ENCODE measurements at places on chromosomes 3 and 15.

DNA sequence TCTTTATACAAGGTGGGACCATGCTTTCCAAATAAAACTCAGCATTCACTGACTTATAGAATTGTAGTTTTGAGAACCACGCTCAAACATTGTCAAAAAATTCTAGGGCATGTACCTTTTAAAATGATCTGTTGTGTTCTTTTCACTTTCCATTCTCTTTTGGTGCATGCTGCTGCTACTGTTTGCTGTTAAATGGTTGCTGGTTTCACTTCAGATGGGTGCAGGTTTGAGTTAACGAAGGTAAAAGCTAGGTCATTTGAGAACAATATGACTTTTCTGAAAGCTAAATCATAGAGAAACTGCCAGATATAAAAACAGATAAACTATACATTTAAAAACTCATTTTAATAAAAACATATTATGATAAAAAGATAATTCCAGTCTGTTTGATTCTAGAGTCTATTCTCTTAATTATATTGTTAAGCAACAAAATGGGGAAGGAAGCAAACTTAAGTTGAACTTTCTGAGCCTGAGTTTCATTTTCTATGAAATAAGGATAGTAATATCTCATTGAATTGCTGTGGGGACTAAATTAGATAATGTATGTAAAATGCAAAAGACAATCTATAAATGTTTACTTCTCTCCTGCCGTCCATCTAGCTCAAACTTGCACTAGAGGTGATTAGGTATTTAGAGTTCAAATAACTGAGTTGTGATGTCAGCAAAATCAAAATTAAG is 82.4 kb downstream of the OXSM start:
- no peak for DNase-seq

DNA sequence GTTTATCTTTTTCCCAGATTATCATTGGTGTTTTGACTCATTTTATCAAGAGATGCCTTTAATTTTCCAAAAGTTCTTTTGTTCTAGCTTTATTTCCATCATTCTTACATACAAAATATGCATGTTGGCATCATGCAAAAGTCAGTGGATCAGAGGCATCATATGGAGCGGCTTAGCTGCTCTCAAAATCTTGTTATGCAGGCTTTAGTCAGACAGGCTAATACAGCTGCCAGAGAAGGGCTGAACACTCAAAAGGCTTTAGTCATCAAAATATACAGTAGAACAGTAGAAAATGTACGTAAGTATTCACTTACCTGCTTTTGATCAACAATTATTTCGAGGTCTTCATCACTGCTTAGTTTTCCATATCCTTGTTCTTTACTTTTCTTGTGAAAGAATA is 65.5 kb downstream of the PEX5L start:
- no peak for DNase-seq

DNA sequence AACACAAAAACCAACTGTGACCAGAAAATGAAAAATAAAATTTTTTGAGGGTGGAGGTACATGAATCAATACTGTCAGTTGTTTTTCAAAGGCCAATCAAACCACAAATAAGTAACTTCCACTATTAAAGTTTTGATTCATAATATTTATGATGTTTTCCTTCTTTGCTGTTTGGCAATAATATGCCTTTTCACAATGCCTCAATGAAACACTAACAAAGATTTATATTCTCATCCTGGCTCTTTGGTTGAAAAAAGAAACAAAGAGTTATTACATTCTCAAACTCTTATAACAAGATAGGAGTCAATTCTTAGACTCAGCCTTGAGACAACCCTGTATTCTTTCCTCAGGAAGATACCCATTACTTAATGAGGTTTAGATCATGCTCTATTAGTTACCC is 63.1 kb downstream of the C3orf70 start:
- no peak for DNase-seq

- DNase-seq: no peak
These were observed 21.8 kb downstream of the PCOLCE2 start for GRCh38 chr3:142866841-142867631.

DNA sequence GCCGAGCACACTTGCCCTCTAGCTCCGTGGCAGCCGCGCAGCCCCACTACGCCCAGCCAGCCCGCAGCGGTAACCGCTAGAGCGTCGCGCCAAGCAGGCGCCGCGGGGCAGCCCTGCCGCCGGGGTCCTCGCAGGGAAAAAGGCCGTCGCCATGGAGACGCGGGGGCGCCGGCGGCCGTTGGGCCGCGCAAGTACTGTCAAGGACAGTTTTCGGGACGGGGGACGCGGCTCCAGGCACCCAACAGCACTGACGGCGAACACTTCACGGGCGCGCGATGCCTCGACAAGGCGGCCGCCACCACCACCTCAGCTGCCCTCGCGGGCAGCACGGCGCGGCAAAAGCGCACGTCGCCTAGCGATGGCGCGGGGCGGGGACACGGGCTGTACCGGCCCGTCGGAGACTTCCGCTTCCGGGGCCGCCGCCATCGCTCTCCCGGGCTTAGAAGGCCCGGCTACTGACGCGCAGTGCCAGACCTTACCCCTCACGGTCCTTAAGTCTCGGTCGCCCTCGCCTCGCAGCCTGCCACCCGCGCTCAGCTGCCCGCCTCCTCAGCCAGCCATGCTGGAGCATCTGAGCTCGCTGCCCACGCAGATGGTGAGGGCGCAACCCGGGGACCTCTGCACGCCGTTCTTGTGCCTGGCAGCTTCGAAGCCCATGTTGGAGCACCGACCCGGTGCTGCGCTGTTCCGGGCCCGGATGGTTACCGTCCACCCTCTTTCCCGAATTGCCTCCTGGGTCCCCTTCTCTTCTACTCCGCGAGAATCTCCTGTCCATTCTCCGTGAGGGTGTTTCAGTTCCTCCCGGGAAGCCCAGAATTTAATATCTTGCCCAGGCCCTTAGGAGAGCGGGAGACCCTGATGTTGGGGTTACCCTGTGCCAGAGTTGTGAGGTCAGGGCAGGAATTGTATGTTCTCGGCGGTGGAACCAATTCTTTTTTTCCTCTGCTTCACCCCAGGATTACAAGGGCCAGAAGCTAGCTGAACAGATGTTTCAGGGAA is at the start of the genes GLT8D1 and SPCS1:
GLT8D1 (minus strand) TSS at position 104 of the 999 bp plus-strand sequence. CDS start 5,331 bp downstream, outside the sequence.
SPCS1 (plus strand) TSS at position 419 of the 999 bp plus-strand sequence; CDS start at position 560, 141 bp downstream.
- DNase-seq: peak; percentile 82

DNA sequence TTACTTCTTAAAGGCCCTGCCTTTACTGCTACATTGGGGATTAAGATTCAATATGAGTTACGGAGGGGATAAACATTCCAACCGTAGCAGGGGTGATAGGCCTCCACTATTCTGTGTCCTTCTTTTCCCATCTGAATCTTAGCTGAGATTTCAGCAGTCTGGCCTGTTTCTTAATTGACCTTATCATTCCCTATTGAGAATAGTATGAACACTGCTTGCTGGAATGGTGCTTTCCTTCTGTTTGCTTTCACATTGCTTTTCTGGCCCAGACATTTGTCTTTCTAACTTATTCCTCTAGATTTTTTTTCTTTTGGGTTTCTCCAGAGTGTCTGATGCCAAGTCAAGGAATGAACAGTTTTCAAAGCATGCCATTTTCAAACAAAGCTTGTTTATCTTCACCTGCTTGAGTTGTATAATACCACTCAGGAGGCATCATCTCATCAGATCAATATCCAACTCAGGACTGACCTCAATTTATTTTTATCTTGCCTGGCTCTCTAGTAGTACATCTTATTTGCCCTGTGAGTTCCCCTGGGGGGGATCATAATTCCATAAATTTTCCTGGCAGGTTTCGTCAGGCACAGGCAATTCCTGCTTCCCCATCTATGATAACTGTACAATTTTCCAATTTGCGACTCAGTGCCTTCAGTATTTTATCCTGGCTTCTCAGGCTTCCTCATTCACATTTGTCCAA is 161.1 kb upstream of the STT3B start:
- no peak for DNase-seq

DNA sequence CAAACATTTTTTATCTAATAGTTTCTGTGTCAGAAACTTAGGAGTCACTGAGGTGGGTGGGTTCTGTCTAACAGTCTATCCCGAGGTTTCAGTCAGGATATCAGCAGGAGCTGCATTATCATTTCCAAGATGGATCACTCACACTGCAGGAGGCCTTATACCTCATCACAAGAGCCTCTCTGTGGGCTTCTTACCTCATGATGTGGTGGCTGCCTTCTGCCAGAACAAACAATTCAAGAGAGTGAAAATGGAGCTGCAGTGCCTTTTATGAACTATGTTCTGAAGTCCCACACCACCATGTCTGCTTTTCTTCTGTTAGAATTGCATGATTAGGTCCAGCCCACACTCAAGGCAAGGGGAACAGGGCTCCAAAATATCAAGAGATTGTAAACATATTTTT is 27.9 kb downstream of the RFX7 start:
- no peak for DNase-seq

- DNase-seq: no peak
These were observed 1178.7 kb downstream of the ROBO1 start for GRCh38 chr3:78588906-78589621.

- DNase-seq: no peak
These were observed 26.2 kb downstream of the RBPMS2 start for GRCh38 chr15:64749167-64749566.

GRCh38 chr3:73056014-73056844 is 5.2 kb upstream of the EBLN2 start:
- no peak for DNase-seq

GRCh38 chr3:185200639-185201038 is 47.8 kb upstream of the C3orf70 start:
- DNase-seq: no peak

- no peak for DNase-seq
These were observed 235.6 kb downstream of the EDEM1 start for GRCh38 chr3:5423076-5423475.

- DNase-seq: no peak
These were observed 8.9 kb downstream of the SST start for GRCh38 chr3:187661267-187661666.

- no peak for DNase-seq
These were observed 87.0 kb downstream of the TMEM108 start for GRCh38 chr3:133125171-133125570.

GRCh38 chr15:27458345-27459084 is 487.5 kb downstream of the GABRG3 start:
- no peak for DNase-seq

- DNase-seq: no peak
These were observed 1049.1 kb downstream of the FHIT start for GRCh38 chr3:60202052-60202726.

DNA sequence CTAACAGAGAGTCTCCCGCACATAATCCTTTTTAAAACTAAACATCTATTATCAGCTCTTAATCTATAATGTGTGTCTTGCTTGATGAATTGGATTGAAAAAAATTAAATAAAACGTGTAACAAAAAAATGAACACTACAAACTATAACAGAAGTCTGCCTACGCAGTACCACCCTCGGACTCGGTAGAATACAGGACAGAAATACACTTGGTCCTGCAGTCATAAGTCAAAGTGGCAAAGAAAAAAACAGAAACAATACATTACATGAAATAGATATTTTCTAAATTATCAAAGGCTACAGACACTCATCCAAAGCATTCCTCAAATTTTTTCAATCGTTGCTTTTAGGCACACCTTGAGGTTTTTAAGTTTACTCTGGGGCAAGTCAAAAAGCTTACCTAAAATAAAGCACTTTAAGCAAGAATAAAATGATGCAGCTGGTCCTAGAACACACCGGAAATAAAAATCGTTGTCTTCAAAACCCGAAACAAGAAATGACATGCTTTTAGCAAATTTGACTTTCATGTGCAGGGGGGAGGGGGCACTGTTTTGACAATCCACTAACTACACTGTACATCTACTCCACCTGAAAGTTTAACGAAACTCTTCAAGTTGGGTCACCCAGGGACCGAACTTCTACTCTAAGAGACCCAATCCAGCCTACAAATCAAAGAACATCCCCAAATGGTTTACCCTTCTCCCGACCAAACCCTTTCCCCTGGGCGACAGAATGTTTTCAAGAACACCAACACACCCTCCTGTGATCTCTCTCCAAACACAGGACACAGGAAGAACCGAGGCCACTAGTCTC is 1.3 kb downstream of the ADAM10 start:
- DNase-seq: peak; percentile 26

DNA sequence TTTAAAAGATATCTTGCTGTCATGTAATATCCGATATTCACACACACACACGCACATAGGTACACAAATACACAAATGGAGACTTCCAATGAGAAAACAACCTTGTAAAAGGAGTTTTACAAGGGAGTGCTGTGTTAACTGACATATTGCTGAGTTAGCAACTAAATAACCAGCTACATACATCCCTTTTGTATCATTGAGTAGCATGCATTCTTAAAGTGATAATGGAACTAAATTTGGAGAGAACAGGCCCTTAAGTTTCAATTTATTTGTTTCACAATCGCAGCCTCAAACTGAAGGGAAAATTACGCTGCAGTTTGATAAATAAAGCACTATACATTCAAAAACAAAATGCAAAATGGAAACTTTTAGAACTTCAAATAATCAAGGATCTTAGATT is 1046.0 kb upstream of the NR2F2 start:
- no peak for DNase-seq

DNA sequence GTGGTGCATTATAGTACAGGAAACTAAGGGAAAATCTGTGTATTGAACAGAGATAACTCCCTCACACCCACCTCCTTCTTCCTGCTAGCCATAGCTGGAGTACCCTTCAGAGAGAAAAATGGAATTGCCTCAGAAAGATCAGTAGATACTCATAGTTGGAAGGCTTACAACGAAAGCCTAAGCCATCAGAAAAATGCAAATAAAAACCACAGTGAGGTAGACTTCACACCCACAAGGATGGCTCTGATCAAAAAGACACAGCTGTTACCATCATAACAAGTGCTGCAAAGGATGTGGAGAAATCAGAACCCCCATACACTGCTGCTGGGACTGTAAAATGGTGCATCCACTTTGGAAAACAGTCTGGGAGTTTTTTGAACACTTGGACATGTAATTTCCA is 7.4 kb upstream of the DLG1 start:
- DNase-seq: no peak

DNA sequence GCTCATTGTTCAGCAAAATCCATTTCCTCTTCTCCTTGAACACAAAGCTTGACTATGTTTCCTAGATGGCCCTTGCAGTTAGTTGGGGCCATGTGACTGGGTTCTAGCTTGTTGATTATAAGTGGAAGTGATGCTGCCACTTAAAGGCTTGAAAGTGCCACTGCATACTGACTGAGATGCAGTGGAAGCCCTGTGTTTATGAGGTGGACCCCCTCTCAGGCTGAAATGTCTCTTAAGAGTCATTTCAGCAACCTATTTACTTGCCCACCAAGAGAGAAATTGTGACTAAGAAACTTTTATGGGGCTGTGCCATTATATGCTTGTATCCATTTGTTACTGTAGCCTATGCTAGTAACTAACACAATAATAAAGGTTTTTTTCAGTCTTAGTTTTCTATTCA is 8.4 kb upstream of the ANP32A start:
- peak; percentile 15 for DNase-seq

DNA sequence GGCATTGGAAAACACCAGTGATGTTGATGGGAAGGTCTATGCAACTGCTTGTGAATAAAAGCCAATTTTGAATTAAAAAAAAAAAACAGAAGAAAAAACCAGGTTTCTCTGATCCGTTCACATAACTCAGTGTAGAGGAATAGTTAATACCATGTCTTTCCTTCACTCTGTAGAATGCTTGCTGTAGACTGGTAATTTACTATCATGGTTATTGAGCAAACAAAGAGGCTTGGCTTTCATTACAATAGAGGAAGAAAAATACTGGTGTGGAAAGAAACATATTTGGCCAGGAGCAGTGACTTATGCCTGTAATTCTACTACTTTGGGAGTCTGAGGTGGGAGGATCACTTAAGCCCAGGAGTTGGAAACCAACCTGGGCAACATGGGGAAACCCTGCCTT is 41.1 kb downstream of the GATM start:
- DNase-seq: no peak

GRCh38 chr15:69090197-69090948 is 70.1 kb upstream of the GLCE start:
- no peak for DNase-seq
